Osteocyte (in vitro differentiated cells): ENCODE measurements at places on chromosomes 4 and X. TPM values are rescaled to one million over a fixed set of nuclear protein-coding genes. Genes with fewer than 3 reads are reported as not detected.

GRCh38 chr4:158786121-158786601, 17.3 kb downstream of the FNIP2 start:
- DNase-seq: no peak

GRCh38 chr4:137735561-137736104, 203.3 kb upstream of the PCDH18 start:
- no peak for DNase-seq

DNA sequence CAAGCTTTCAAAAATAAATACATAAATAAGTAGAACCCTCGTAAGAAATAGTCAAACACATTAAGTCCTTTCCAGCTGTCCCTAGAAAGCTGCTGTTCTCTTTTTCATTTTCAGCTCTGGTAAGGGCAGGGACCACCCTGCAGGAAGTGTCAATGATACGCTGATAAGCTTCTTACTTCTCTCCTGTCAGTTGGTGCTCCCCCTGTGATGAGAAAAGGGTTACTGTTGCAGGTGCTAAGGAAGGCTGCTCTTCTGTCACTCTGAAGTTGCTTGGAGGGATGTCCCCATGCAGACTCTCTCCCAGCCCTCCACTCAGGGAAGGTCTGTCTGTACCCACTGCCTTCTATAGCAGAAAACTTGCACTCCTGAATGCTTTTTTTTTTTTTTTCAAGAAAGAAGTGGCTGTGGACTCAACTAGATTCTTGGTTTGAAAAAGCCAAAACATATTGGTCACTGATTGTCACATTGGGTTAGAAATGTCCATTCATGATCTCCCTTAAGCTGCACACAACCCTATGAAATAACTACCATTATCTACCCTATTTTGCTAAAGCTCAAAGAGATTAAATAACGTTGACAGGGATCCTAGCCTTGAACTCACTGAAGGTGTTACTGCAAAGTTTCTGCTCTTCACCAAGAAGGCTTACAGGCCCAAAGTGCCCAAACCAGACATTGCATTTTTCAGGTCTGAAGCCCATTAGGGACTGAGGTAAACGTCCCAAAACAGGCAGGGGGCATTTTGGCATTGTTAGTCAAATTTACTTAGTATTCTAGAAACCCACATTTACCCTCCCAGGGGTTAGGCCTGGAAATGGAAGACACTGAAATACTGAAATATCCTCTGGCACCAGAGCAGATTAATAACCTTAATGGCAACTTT, 1.2 kb downstream of the CXCL3 start:
- DNase-seq: no peak

GRCh38 chr4:126719852-126720251, 912.9 kb upstream of the INTU start:
- no peak for DNase-seq

GRCh38 chrX:151151665-151152267, 24.6 kb upstream of the GPR50 start:
- DNase-seq: no peak

DNA sequence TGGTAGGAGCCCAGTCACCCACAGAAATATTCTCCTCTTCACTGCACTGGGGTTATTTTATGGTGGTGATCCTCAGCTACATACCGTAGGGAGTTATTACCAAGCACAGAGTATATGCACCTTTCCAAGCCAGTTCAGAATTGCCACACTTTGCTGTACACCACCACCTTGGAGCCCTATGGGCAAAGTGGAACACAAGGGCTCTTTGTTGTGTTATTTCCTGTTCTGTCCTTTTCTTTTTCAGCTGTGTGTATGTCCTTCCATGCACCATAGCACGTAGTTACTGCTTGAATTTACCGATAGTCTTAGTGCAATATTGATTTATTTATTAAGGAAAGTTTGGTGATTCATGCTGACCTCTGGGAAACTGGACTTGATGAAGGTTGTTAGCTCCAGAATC, 8.3 kb downstream of the RNF128 start:
- no peak for DNase-seq

DNA sequence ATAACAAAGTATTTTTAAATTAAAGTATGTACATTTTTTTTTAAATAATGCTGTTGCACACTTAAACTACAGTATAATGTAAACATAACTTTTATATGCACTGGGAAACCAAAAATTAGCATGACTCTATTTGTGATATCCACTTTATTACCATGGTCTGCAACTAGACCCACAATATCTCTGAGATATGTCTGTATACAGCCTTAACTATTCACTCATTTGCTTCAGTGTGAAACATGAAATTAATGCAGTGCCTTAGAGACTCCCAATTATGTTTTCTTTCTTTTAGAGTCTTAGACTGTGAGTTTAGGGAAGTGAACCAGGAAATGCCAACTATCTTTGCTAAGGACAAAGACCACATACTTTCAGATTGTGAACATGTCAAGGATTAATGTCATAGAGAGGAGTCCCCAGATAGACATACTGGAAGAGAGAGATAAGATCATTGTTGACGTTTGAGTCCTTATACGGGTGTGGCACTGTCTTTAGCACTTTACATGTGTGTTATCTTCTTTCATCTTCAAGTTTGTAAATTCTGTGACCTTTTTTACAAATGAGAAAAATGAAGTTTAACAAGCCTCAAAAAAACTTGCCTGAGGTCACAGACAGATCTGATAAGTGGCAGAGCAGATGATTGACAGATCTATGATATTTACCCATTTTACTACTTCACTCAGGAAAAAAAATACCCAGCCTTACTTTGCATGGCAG, 23.2 kb downstream of the CXorf58 start:
- DNase-seq: no peak

DNA sequence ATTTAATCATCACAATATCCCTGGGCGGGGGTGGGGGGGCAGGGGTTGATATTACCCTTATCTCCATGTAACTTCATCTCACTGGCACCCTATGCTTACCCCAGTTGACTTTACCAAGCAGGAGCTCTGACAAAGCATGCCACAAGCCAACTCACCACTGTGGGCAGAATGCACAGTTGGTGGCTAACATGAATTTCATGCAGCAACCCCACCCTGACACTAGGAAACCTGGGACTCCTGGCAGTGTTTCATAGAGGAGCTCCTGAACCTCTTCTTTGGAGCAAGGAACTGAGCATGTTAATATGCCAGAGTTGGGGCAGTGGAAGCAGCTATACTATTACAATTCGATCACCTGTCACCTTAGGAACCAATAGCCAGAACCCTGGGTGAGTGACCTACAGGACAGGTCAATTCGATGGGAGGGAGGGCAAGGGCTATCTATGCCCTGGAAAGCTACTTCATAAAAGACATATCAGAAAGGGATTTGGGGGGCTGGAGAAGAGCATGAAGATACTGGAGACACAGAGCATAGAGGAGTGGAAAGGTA, 97.2 kb upstream of the ACSL4 start:
- DNase-seq: no peak

GRCh38 chr4:186651624-186652023, 72.0 kb downstream of the FAT1 start:
- DNase-seq: no peak

DNA sequence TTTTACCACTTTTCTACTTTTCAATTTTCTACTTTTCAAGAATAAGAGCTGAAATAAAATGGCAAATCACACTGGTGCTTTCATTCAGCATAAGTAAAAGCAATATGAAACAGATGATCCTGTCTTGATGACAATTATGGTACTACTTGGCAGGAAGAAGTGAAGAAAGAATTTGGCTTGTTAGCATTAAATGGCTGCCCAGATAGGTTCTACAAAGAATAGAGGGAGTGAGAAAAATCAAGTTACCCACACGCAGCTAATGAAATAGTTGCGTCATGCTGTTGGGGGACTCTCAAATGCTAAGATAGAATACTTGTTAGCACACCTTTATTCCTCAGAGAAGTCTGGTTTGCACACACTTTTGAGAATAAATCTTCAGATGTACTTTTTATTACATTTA, 12.5 kb upstream of the LCORL start:
- DNase-seq: no peak

- no peak for DNase-seq
These were observed 179.0 kb upstream of the FGF13 start for GRCh38 chrX:138890491-138890890.

- DNase-seq: no peak
These were observed 43.1 kb upstream of the FGF2 start for GRCh38 chr4:122783301-122784215.

DNA sequence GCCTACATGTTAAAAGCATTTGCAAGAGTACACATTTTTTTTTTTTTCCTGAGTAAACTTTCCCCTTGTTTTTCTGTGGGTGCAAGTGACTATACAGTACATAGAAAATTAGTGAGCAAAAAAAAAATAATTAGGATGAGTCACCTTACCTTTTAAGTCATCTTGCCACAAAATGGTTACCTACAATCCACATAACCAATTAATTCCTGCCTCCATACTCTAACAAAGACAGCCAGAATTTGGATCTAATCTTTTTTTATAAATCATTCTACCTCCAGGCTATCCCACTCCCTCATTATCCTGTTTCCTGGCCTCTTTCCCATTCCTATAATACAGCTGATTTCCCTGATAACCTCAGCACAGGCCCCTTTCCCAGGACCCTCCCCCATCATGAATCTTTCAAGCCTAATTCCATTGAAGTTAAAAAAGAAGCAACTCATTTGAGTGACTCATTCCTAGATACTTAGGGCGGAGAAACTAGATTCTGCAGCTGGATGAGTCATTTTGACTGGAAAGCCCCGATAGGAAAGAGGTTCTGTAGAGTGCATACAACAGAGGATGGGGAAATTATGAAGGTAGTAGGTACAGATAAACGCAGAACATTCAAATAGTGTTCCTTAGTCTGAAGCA, 128.2 kb downstream of the C4orf51 start:
- DNase-seq: no peak

DNA sequence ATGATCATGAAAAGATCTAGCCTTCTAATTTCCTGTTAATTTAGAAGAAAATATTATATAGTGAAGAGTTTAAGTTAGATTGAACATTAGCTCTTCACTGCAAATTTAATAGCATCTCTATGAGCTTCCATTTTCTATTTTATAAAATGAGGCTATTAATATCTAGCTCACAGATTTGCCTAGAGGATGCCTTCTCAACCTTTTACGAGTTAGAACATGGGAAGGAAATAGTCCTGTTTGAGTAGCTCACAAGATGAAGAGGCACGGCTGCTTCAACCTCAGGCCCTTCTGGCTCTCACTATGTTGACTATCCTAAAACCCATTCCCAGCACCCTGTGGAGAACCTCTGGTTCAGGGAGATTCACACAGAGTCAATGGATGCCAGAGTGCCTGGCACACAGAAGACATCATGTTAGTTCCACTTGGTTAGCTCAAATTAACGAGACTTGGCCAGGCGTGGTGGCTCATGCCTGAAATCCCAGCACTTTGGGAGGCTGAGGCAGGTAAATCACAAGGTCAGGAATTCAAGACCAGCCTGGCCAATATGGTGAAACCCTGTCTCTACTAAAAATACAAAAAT, 97.9 kb upstream of the GUCY1A1 start:
- DNase-seq: no peak

- DNase-seq: no peak
These were observed 335 bp upstream of the CD38 start for GRCh38 chr4:15777697-15778288.

DNA sequence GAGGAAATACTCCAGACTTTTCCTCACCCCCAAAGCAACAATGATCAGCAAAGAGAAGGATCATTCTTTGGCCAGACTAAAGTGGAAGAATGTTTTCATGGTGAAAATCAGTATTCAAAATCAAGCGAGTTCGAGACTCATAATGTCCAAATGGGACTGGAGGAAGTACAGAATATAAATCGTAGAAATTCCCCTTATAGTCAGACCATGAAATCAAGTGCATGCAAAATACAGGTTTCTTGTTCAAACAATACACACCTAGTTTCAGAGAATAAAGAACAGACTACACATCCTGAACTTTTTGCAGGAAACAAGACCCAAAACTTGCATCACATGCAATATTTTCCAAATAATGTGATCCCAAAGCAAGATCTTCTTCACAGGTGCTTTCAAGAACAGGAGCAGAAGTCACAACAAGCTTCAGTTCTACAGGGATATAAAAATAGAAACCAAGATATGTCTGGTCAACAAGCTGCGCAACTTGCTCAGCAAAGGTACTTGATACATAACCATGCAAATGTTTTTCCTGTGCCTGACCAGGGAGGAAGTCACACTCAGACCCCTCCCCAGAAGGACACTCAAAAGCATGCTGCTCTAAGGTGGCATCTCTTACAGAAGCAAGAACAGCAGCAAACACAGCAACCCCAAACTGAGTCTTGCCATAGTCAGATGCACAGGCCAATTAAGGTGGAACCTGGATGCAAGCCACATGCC, 89.7 kb downstream of the TET2 start:
- DNase-seq: no peak

- no peak for DNase-seq
These were observed 112.0 kb upstream of the NDP start for GRCh38 chrX:44085209-44085608.

DNA sequence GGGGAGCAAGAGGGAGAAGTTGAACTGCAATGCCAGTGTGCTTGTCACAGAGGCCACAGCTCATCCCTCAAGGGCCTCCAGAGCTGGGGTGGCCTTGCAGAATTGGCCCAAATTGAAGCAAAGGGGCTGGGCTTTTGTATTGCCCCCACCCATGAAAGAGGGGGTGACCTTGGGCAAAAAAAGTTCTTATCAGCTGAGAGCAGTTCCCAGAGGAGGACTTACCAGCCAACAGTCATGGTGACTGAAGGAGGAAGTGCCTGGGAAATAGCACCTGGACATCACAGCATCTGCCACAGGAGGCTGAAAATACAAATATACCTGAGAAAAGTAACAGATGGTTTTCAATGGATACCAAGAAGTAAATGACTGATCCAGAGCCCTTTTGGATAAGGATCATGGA, 262.4 kb downstream of the MID1IP1 start:
- DNase-seq: no peak

DNA sequence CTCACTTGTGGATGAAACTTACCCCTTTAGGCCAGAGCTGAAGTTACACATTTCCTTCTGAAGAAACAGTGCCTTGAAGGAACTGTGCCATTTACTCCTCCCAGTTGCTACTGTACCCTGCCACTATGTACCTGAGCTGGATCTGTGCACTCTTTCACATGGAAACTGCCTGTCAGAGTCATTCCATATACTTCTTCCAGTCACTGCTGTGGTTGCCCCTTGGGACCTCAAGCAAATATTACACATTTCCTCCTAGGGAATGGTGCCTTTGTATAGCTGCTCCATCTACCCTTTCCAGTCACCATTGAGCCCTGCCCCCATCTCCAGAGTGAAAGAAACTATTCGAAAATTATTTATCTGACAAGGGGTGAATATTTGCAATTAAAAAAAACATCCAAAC, 1328.3 kb downstream of the TECRL start:
- no peak for DNase-seq

GRCh38 chr4:19402581-19403065, 849.1 kb upstream of the SLIT2 start:
- DNase-seq: no peak

MTMR8 gene
- 1.4 and 1.5 TPM in 2 replicates for total RNA-seq

MAGIX gene
- 1.2 and 2.3 TPM in 2 replicates for total RNA-seq

TRIM60 gene
- total RNA-seq: not detected in 2 replicates

MUC7 gene
- total RNA-seq: not detected in 2 replicates

NDUFA1 gene
- total RNA-seq: 85.4 and 87.8 TPM in 2 replicates

PPEF2 gene
- not detected in 2 replicates for total RNA-seq

RTL3 gene
- 0.18 TPM in 1 of 2 replicates, not detected in the other for total RNA-seq

CLNK gene
- total RNA-seq: not detected in 2 replicates

BTC gene
- 0.21 and 0.27 TPM in 2 replicates for total RNA-seq

MAGEC3 gene
- not detected in 2 replicates for total RNA-seq
